ENCODE measurements at places on chromosomes 11 and 22.
A peak's percentile ranks its signal among the peaks of the same experiment; 100 is the strongest.

GRCh38 chr11:130729678-130730300 lies 186.5 kb downstream of the SNX19 start:
- no peak for DNase-seq

DNA sequence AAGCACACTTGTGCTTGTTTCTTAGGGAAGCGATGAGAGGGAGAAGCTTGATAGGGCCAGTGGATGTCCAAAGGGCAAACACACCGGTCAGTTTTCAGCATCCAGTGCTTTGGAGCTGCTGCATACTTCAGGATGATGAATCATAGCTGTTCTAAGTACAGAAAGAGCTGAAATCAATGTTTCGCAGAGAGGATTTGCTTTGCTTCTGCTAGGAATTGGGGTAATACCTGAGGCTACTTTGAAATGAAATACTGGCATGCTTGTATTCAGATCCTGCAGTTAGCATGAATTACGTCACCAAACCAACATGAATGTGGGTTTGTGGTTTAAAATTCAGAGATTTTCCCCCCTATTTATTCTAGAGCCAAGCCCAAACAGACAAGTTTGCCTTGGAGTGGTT lies 41.7 kb upstream of the SC5D start:
- DNase-seq, result no peak

GRCh38 chr11:96263238-96263763 lies 79.7 kb downstream of the MAML2 start:
- DNase-seq, result no peak

DNA sequence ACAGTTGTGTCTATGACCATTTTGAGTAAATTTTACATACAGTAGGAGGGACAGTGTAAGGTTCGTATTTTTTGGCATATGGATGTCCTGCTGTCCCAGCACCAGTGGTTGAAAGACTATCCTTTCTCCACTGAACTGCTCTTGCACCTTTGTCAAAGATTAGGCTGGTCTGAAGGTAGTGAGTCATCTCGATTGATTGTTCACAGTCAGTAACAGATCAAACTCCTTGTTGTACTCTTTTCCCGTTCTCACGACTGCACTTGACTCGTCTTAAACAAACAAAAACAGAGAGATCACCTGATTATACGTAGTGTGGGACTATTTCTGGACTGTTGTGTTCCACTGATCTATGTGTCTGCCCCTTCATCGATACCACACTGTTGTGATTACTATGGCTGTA lies 77.1 kb downstream of the DGCR2 start:
- DNase-seq, result no peak

- DNase-seq, result no peak
Observed at GRCh38 chr22:43295173-43295572, 48.0 kb downstream of the SCUBE1 start.

- no peak for DNase-seq
Observed at GRCh38 chr11:19294444-19294843, 53.7 kb upstream of the E2F8 start.

DNA sequence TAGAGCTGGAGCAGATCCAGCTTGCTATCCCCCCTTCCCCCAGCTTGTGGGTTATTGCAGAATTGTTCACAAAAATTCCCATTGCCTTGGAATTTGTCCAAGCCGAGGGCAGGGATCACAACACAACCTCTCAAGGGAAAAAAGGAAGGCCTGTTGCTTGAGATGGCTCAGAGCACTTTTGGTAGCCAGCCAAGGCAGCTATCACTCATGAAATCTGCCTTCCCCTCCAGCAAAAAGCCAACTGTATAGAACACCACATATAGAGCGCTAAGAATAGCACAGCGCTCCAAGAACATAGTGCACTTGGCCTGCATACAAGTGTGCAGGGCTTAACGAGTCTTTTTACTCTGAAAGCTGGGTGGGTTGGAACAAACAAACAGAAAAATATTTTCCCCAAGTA lies 46.2 kb downstream of the FAM83F start:
- no peak for DNase-seq

- DNase-seq, result no peak
Observed at GRCh38 chr11:57073128-57073527, 84.4 kb downstream of the OR5AK2 start.

DNA sequence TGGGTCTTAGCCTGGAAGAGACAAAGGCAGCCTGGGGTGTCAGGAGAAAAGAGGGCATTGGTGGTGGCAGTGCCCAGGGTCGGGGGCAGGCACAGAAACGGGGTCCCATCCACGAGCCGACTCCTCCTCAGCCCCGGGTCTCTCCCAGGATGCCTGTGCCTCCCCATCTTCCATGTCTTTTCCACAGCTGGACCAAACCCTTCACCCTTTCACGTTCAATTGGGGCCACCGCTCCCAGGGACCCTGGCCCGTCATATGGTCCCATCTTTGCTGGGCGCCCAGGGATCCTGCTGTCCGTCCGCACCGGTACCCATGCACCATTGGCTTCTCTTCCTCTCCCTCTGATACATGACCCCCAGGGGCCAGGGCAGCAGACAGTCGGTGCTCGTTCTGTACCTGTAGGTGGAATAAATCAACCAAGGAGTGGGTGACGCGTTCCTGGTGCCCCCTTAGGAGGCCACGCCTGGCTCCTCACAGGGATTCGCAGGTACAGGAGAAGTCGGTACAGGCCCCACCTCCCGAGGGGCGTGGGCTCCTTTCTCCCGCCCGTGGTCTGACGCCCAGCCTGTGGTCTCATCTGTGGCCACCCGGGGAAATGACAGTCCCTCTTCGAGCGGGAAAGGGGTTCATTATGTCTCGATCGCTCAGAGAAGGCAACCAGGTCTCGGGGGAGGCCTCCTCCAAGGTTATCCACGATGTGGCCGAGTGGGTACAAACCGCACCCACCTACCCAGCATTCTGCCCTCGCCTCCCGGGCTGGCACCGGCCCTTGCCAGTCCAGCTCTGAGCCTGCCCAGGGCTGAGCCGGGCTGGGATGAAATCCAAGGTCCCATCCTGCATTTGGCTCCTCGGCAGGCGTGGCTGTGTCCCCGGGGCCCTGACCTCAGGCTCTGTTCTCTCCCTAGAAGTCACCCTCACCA lies 1493.6 kb downstream of the BRD1 start:
- no peak for DNase-seq

GRCh38 chr11:46242952-46243795 lies 34.3 kb upstream of the CREB3L1 start:
- DNase-seq, result peak; percentile 87

DNA sequence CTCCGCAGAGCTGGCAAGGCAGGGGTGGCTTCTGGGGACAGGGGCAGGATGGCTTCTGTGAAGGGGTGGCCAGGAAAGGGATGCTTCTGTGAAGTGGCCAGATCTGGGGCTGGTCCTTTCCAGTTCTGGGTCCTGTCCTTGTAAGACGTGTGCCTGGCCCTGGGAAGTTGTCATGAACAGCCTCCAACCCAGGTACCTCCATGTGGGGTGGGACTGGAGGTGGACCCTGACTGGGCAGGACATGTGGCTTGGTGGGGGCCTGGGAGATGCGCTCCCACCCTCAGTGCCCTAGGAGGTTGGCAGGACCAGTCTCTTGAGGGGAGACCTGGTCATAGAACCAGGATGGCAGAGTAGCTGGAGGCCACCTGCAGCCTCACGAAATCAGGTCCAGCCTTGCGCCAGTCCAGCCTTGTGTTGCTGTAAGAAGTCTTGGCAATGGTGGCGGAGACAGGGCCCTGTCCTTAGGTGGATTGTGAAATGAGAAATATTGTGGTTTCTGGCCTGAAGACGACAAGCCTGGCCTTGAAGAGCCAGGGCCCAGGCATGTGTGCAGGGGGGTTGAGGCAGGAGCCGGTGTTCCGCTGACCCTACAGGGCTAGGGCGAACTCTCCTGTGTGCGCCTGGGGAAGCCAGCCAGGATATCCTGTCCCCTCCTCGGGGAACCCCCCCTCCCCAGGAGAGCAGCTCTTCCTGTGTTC lies 2.6 kb downstream of the KCNQ1 start:
- DNase-seq, result no peak

GRCh38 chr11:83448686-83449085 lies 162.5 kb upstream of the CCDC90B start:
- no peak for DNase-seq

GRCh38 chr11:121063728-121064127 lies 37.3 kb upstream of the TECTA start:
- DNase-seq, result no peak

DNA sequence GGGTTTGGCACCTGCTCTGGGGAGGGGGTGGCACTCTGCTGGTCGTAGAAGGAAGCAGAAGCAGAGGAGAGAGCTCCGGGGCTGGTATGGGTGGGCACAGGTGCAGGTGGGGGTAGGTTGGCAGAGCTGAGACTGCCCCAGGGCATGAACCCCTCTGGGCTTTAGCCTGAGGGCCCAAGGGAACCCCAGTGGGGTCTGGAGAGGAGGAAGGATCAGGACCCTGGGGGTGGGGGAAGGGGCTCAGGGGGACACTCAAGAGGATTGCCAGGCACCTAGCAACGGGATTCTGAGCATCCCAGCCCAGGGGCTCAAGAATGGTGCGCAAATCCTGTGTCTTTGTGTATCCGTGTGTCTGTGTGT lies 6.3 kb downstream of the ALDH3B2 start:
- no peak for DNase-seq

- no peak for DNase-seq
Observed at GRCh38 chr22:17035246-17035645, 27.2 kb upstream of the GAB4 start.

DNA sequence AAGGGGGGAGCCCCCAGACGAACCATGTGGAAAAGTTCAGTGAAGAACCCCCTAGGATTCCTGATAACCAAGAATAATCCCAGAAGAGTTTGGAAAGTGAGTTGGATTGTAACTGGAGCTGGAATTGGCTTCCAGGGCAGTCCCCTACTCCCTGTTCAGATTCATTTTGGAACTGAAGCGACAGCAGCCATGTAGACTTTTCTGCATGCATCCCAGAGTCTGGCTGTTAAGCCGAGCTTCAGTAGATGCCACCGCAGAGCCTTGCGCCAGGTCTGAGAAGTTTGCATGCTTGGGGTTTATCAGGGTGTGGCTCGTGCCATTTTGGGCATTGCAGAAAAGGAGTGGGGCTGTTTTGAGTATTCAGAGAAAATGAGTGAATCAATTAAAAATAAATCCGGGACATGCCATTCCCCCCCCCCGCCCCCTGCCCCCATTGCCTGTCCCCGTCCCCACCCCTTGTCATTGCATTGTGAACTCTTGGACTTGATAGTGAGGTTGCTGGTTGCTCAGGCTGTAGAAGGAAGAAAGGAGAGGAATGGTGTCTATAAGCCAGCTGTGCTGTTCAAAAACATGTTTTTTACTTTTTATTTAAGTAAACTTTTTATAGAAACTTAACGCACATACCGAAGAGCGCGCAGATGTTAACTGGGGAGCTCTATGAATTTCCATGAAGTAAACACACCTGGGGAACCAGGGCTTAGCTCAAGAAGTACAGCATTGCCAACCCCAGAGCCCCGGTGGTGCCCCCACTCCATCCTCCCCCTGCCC lies 71.2 kb downstream of the LDLRAD3 start:
- no peak for DNase-seq

- no peak for DNase-seq
Observed at GRCh38 chr11:81995889-81996288, 737.8 kb downstream of the FAM181B start.

DNA sequence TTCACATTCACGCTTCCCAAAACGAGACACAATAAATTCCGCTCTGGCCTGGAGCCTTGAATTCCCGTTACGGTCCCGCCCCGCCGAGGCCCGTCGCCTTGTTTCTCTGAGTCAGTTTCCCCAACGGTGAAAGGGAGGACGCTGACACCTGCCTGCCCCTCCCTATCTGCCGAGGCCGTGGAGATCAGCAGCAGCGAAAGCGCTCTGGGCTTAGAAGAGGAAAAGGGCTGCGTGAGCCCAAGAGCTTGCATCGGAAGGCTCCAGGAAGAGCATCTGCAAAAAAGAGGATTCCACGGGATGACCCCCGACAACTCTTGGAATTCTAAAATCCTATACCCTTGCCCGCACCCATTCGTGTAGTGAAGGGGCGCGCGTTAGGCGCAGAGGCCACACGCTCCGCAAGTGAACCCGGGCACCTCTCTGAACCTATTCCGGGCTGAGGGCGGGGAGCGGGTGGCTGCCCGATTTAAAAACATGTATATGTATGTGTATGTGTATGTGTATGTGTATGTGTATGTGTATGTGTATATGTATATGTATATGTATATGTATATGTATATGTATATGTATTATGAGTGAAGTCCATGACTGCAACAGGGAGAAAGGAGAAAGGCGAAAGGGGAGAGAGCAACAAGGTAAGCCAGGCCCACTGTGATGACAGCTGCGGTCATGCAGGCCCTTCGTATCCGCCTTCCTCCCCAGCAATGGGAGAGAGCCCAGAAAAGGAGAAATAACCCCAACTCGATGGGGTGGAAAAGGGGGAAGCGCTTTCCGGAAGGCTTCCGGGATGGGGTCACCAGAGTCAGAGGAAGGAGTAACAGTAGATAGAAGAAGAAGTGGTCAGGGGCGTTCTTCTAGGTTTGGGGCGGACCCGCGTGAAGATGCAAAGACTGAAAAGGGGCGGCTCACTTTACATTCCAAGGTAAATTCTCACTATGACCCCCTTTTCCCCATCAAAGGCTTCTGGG lies 948 bp upstream of the MRTFA start:
- DNase-seq, result peak; percentile 10
